Spinal cord (tissue), 10 donors: ENCODE measurements at places on chromosomes 4 and X. TPM values are rescaled to one million over a fixed set of nuclear protein-coding genes. Genes with fewer than 3 reads are reported as not detected.

Gene FNIP2
- total RNA-seq: 31.7 TPM

- no peak for DNase-seq
These were observed 498.9 kb downstream of the INPP4B start for GRCh38 chr4:142347241-142347640.

DNA sequence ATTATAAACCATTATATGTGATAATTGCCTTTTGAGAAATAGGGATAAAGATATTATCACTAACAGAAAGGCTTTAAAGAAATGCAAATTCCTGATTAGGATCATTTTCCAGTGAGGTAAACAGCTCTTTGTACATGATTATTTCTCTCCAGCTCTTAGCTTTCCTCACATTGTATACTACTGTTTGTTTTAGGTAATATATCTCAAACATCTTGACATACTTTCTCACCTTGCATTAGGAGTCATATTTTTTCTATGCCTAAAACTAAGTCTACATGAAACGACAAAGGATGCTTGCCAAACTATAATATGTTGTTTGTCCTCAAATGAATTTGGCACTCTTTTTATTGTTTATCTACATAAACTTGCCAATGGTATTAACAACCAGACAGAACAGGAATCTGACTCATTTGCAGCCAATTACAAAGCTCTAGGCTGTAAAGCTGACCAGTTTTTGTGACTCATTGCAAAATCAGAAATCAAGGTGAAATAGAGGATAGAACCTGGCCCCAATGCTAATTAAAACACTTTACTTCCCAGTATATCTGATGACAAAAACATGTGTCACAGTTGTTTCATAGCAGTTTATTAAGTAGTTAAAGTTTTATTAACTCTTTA, 107.0 kb downstream of the IQCM start:
- no peak for DNase-seq

DNA sequence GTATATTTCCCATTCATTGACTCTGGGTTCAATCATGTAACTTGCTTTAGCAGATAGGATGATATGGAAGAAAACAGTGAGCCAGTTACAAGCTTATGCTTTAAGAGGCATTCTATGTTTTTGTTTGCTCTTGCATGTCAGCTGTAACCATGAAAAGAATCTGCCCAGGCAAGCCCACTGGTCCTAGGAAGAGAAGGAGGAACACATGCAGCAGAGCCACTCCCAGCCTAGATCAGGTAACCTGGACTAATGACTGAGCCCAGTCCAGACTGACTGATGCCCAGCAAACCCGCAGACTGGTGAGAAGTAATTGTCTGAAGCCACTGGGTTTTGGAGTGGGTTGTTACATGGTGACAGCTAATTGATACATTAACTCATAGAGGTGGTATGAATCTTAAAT, 167.9 kb downstream of the COL4A6 start:
- no peak for DNase-seq

- no peak for DNase-seq
These were observed 81.4 kb upstream of the GPR34 start for GRCh38 chrX:41607264-41607832.

DNA sequence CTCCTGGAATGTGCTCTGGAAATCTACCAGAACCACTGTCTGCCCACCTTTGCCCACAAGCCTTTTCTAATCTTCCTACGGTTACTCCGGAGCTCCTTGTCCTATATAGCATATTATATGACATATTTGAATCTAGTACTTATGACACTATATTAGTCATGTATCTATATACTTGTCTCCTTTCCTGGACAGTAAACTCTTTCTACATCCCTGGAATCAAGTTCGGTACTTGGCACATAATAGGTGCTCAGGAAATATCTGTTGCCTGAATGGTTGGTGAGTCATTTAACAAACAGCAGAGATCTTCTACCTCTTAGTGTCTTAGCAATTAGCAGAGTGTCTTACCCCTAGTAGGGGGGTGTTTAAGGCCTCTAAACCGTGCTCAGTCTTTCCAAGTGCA, 123.6 kb downstream of the RELL1 start:
- no peak for DNase-seq

DNA sequence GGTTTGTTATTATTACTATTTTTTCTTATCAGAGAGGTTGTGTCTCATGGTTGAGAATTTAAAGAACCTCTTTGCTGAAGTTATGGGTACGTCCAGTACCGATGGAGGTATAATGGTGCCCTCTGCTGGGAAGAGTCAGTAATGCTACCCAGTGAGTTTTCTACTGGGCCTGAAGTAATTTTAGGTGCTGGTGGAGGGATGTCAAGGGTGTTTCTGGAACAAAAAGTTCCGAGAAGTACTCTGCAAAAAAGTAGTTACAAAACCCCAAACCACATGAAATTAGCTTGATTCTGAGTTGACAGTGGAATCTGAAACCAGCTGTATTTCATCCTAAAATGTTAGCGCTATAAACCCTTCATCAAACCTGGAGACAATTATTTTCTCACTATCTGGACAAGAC, 102.5 kb upstream of the MID1 start:
- DNase-seq: peak; percentile 81

GRCh38 chrX:101359966-101360365, 11.4 kb upstream of the TIMM8A start:
- no peak for DNase-seq

DNA sequence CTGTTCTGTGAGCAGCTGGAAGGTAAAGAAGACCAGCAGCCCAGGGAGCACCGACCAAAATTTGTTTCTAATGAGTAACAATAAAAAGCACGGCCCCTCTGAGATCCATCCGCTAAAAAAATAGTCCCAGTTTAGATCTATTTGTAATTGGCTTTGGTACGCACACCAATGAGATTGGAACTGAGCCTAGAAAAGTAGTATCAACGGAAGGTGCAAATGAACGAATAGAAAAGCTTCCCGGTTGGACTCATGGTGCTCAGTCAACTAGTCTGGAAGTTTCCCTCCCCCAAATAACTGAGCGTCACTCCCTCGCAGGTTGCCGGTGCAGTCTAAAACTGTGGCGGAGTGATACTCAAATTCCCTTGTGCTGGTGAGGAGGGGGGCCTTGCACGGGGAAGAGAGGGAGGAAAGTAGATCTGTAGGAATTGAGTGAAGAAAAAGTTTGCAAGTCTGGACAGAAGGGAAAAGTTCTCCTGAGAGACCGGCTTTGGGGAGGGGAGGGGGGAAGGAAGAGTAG, at the start of gene COL4A5:
Gene COL4A5, plus strand, starts transcription at position 413 of the 517 bp plus-strand sequence. CDS start 288 bp downstream, outside the sequence.
- peak; percentile 44 for DNase-seq

DNA sequence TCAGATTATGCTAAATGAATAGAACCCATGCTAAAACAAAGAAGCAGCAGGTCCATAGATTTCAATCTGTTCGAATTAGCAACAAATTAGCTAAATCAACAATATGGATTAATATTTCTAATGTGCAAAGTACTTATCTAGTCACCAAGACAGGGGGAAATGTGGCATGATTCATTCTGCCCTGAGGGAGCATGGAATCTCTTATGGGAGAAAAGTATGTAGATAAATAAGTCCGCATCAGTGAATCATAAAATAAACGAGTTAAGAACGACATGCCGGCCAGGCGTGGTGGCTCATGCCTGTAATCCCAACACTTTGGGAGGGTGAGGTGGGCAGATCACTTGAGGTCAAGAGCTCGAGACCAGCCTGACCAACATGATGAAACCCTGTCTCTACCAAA, 102.1 kb downstream of the ANOS1 start:
- no peak for DNase-seq

- DNase-seq: no peak
These were observed 39.8 kb downstream of the NPY2R start for GRCh38 chr4:155248002-155248896.
